NCI-H1092 treated with DMSO at 0.1 percent for 48 hours (cell line): ENCODE measurements at places on chromosomes 6 and 20.

DNA sequence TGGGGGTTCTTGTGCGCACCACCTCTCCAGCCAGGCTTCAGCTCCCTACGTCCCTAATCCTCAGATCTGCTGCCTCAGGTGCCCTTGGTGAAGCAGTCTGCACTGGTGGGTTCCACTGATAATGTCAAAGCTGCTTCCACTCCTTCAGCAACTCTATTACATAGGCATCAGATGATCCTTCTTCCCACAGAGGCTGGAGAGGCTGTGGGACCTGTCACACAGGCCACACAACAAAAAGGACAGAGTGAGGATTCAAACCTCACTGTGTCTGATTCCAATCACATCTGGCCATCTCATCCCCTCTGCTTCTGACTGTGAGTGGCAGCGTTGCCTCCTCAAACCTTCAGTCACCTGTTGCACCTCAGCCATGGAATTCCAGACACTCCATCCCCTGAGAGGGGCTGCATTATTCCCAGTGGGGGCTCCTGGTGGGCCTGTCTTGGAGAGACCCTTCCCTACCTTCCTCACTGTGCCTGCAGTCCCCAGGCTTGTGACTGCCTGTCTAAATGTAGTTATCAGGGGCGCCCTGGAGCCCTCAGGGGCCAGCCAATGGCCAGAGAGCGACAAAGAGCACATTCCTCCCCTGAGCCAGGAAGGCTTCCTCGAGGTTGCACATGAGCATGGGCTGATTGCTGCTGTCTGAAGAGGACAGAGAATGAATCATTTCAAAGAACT, 211.4 kb upstream of the ECI2 start:
- DNase-seq: no peak

DNA sequence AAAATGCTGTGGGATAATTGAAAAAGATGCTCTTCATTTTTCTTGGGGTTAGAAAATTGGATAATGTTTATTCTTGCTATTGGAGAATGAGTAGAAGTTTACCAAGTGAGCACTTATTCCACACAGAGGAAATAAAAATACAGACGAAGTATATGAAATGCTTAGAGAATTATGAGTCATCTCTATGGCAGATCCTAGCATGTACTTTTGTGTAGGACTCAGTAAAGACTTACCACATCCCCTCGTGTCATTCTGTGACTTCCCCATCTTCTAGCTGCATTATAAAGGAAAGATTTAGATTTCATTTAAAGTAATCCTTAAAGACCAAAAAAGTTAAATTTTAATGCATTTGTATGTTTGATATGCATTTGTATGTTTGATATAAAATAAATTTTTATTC, 685.6 kb downstream of the TBC1D32 start:
- DNase-seq: no peak

GRCh38 chr6:128310451-128310850, 209.9 kb downstream of the PTPRK start:
- DNase-seq: no peak

GRCh38 chr6:46293641-46294316, 123.0 kb upstream of the ENPP5 start:
- no peak for DNase-seq

GRCh38 chr20:20353576-20353975, 14.3 kb upstream of the INSM1 start:
- no peak for DNase-seq

GRCh38 chr6:165985806-165986299, 181.8 kb downstream of the TBXT start:
- no peak for DNase-seq

- DNase-seq: no peak
These were observed 214.8 kb upstream of the GRIK2 start for GRCh38 chr6:101178748-101179147.

- DNase-seq: no peak
These were observed 103.8 kb downstream of the RNASET2 start for GRCh38 chr6:166852451-166852975.

- DNase-seq: no peak
These were observed 89.1 kb downstream of the PHF3 start for GRCh38 chr6:63724721-63725120.

- no peak for DNase-seq
These were observed 12.6 kb downstream of the CYP24A1 start for GRCh38 chr20:54161008-54161820.

GRCh38 chr6:148451690-148452089, 109.1 kb downstream of the SASH1 start:
- no peak for DNase-seq

DNA sequence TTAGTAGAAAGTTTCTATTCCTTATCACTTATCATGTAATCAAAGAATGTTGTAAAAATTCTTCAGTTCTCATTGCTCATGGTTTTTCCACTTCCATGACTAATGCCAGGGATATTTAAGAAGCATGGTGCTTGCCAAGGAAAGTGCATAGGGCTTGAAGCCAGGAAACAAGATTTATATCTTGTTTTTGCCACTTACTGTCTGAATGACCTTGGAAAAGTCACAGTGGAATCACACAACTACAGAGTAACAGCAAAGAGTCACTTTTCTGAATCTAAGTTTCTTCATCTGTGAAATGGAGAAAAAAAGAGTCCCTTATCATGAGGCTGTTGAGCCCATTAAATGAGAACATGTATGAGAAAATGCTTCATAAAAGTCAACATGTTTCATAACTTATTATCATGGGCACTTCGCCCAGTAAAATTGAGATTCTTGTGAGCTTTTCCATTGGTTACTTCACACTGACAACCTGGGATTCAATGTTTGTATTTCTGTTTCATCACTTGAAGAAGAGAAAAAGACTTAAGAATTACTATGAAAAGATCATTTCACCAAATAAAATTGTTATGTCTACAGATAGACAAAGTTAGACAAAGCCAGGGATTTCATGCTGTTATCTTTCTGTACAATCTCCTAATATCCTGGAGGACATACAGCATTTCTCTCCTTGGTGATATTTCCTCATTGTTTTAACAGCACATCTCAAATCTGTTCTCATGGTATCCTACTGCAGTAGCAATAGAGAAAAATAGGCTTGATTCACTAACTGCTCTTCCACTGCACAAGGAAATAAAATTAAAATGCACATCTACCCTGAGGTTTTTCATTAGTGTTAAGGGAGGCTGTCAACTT, 7.6 kb upstream of the BMP5 start:
- DNase-seq: no peak

GRCh38 chr6:30350524-30350923, 5.6 kb downstream of the RPP21 start:
- no peak for DNase-seq

- DNase-seq: no peak
These were observed 110.4 kb upstream of the SCAF8 start for GRCh38 chr6:154622618-154623336.

GRCh38 chr6:164230259-164230658, 815.7 kb downstream of the QKI start:
- DNase-seq: no peak

DNA sequence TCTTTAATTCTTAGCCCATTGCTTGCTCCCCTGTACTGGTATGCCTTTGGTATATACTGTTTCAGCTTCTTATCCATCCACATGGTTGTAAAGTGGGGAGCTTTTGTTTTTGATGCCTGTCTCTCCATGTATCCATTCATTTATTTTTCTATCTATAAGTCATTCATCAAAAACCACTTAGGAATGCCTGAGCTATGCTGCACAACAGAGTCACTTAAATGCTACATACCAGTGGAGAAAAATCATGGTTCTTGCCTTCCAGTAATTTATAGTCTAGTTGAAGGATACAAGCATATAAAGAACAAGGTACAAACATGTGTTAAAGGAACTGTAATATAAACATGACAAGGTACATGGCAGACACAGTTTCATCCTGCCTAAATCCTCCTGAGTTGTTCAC, 347.3 kb downstream of the NRN1 start:
- DNase-seq: no peak

- no peak for DNase-seq
These were observed 157.9 kb downstream of the MRPL14 start for GRCh38 chr6:43969158-43969981.

DNA sequence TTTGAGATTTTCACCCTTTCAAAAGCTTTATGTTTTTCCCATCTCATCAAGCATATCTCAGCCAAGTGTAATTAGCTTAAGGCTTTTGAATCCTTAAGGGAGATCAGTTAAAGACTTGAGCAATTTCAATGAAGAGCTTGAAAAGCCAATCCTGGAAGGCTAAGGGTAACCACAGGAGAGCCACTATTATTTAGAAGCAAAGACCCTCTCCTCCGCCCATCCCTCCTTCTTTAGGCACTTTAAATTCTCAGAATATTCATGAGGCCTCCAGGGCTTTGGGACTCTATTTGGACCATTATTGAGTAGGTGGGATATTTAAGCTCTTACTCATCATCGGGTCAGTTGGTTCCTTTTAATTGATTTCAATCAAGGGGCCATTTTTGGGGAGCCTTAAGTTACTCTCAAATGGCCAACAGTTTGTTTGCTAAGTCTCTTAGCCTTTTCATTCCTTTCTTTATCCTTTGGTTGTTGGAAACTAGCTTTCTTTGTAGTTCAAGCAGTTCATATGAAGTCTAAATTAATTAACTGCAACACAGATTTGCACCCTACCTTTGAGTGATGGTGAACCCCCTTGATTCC, 567.2 kb downstream of the KIF16B start:
- no peak for DNase-seq

- no peak for DNase-seq
These were observed 3.6 kb upstream of the PLCB1 start for GRCh38 chr20:8128291-8129060.

GRCh38 chr6:38852215-38852614, 137.1 kb downstream of the DNAH8 start:
- no peak for DNase-seq

GRCh38 chr6:122136386-122136785, 263.1 kb upstream of the HSF2 start:
- DNase-seq: no peak

DNA sequence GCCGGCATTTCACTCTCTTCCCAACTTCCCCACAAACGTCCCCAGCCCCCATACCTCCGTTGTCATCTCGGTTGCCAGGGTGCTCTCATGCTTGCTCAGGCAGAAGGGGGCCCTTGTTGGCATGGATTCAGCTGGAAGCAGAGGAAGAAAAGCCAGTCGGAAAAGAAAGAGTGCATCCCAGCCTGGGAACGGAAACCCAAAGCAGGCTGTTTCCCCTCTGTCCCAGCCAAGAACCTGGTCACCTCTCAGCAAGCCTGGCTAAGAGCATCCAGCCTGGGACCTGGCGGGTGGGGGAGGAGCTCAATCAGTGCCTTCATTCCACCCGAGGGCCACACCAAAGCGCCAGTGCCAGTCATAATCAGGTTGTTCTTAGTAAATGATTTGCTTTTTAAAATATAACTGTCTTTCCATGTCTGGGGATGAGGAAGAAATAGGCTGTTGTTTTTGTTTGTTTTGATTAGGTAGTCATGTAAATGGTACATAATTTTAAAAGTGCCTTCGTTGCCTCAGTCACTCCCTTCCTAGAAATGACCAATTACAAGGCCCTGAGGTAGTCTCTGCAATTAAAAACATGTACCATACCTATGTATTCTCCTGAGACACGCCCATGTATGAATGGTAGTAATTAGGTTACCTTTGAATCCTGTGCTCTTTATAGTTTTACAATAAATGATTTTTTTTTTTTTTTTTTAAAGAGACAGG, 21.1 kb downstream of the CHMP4B start:
- no peak for DNase-seq

DNA sequence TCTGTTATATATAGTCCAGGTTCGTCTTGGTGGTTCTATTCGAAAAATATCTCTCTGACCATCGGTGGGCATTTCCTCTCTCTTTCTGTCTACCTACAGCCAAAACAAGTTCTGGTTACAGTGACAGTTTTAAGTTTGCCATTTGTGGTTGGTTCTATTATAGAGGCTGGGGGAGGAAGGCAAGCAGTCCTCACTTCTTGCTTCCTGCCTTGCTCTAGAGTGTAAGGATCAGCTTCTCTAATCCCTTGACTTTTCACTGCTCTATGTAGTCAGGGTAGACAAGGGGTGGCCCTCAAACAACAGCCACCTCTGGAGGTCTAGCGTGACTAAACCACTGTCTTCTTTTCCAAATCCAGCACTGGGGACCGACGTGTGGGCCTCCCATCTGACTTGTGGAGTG, 16.1 kb downstream of the E2F3 start:
- no peak for DNase-seq

GRCh38 chr20:53157443-53158408, 185.6 kb downstream of the TSHZ2 start:
- peak; percentile 18 for DNase-seq

DNA sequence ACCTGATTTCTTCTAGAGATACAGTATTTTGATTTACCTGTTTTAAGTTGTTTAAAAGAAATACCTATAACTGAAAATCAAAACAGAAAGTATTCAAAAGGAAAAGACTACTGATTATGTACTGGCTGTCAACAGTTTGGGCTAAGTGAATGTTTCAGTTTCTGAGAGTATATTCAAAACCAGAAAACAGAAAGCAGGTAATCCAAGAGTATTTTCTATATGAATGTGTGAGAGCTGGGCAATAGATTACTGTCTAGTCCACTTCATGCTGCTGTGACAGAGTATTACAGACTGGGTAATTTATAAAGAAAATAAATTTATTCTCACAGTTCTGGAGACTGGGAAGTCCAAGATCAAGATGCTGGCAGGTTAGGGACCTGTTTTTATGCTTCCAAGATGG, 261.0 kb downstream of the ARHGAP18 start:
- no peak for DNase-seq
